ENCODE measurements at places on chromosomes 4 and X.
A peak's percentile ranks its signal among the peaks of the same experiment; 100 is the strongest.

DNA sequence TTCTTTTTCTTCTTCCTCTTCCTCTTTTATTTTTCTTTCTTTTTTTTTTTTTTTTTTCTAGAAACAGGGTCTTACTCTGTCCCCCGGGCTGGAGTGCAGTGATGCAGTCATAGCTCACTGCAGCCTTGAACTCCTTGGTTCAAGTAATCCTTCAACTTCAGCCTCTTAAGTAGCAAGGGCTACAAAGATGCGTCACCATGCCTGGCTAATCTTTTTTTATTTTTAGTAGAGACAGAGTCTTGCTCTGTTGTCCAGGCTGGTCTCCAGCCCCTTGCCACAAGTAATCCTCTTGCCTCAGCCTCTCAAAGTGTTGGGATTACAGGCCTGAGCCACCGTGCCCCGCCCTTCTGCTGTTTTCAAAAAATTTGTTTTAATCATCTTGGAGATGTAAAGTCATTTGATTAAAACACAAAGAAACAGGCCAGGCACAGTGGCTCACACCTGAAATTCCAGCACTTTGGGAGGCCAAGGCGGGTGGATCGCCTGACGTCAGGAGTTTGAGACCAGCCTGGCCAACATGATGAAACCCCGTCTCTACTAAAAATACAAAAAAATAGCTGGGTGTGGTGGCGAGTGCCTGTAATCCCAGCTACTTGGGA is 28.1 kb downstream of the SYNPO2 start:
- DNase-seq, result no peak

DNA sequence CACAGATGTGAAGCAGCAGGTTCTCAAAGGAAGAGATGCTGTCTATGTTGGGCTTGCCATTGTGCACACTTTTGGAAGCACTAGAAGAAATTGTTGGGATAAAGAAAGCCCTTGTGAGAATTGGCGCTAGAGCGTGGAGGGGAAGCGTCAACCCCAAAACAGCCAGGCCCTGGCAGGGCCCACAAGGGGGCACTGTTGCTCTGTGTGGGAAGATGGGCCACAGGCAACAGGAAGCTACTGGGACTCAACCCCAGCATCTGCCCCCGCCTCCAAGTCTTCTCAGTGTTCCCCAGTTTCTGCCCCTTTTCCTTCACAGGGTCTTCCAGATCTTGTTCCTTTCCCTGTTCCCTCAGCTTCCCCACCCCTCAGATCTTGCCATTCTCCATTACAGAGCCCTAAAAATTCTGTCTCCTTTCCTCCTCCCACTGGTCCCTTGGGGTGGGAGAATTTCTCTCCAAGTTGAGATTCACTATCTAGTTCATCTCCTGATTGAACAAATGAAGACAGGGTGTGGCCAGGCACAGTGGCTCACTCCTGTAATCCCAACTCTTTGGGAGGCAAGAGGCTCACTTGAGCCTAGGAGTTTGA is 85.5 kb downstream of the STARD8 start:
- DNase-seq, result peak; percentile 0

DNA sequence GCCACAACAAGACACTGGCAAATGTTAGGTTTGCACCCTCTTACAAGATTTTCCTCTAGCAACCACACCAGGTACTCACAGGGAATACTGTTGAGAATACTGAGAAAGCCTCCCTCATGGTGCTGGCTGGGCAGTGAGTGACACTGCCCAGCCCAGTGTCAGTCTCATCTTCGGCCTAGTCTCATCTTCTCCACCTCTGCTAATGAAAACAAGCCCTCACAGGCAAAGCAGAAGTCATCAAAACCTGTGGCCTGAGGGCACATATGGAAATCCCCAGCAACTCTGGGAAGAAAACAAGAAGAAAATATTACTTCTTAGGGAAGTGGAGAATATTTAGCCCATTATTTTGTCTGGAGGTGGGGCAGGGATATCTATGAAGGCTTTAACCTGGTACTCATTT is 7.9 kb upstream of the ADAM29 start:
- DNase-seq, result no peak

DNA sequence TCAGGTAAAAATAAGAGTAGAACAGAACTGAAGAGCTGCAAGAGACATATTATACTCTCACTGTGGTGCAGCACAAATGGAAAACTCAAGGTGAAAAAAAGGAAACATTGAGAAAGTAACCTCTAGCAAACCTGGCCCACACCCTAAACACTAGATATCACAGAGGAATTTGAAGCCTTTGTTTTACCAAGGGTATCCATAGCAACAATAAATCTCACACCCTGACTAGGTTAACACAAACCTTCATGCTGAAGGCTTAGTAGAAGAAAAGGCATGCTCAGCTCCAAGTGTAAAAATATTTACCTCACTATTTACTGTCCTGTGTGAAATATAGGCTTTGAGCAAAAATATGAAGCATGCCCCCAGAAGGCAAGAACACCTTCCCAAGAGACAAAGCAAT is 61.9 kb upstream of the TAB3 start:
- no peak for DNase-seq

DNA sequence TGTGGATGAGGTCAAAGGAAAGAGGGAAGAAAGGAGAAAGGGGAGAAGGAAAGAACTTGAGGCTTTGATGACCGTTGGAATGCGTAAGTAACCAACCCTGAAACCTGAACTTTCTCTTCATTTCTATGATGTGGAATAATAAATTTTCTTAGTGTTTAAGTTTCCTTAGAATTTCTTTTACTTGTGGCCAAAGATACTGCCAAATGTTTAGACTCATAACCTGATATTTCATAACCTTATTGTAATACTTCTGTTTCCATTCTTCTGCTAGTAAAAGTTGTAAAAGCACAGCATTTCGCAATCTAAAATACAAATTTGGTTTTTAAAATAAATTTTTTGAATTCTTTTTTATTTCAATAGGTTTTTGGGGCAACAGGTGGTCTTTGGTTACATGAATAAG is 258.5 kb upstream of the GIMD1 start:
- no peak for DNase-seq

DNA sequence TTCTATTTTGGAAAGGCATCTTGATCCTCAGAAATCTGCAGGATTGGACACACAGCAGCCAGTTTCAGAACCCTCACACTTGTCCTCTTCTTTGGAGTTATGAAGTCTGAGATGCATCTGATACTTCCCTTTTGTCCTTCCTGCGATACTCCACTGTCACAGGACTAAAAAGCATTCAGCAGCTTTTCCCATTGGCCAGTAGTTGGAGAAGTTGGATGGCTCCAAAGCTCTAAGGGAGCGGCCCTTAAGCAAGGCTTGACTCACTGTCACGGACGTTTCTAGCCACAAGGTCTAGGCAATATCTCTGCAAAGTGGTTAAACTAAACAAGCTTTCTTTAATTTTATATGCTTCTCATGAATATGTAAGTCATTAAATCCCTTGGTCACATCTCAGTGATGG is 417.0 kb downstream of the AFF2 start:
- no peak for DNase-seq

- peak; percentile 22 for DNase-seq
These were observed 66.7 kb upstream of the PGRMC2 start for GRCh38 chr4:128354205-128354821.

GRCh38 chrX:77014377-77015372 is 432.5 kb upstream of the FGF16 start:
- no peak for DNase-seq

DNA sequence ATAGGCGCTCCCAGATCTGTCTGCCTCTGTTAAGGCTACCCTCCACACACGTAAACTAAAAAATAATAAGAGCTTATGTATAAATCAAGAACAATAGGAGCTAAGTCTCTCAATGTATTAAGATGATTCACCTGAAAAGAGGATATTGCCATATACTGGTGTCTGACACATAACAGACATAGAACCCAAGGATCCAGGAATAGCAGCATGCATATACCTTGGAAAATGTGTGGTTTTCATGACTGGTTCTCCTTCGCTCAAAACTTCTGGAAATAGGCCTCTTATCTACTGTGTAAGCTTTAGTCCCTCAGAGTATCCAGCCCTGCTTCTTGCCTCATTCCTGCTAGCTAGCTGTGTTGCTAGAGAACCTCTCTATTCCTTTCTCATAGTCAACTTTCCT is 203.7 kb upstream of the SLITRK2 start:
- no peak for DNase-seq

DNA sequence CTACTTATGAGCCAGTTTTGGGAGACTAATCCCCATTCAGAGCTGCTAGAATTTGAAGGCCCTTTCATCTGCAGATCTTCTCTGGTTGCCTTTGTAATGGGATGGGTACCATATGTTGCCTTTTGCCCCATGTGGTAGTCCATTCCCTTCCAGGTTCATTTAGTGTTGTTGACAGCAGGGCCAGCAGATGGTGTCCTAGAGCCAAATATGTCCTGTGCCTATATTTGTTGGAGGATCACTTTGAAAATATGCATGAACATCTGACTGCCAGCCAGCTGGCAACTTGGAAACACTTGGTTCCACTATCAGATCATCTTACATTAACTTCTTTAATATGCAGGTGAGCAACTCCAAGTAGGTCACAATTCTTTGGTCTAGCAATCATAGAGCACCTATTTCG is 30.4 kb downstream of the CFAP299 start:
- DNase-seq, result peak; percentile 19

GRCh38 chr4:134787315-134787714 is 585.7 kb upstream of the PABPC4L start:
- DNase-seq, result no peak

GRCh38 chrX:126733874-126734273 is 85.7 kb upstream of the PRR32 start:
- DNase-seq, result no peak

DNA sequence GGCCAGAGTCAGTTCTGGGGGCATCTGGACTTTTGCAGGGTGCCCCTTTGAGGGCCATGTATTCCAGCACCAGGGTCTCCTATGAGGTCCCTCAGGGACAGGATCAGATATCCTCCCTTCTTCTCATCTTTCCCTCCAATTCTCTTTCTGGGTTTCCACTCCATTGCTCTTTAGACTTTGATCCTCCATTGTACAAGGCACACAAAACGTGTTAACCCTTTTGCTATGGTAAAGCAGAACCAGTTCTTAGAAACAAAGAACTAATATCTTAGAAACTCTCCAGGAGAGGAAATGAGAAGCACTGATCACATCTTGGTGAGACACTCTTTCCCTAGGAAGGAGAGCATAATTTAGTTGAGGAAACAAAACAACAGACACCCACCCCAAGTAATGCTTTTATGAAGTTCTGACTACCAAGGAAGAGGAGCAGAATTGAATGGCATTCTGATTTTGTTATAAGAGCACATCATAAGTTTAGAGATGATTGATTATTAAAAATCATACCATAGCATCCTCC is 200.7 kb upstream of the NPY2R start:
- no peak for DNase-seq
